ENCODE measurements at places on chromosomes 5 and 9. TPM values are rescaled to one million over a fixed set of nuclear protein-coding genes. Genes with fewer than 3 reads are reported as not detected.

DNA sequence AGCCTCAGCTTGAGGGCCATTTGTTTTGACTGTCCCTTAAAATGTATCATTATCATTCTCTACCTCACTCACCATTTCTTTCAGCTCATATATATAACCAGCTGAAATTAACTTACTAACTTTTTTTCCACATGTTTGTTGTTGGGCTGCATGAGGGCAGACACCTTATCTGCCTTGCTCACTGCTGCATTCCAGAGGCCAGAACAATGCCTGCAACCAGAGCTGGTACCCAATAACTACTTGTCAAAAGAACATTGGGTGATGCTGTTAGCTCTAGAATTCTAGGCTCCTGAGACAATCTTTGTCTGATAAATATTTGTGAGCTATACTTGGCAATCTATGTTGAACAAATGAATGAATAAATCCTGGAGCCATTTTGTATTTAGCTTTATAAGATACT lies 68.3 kb downstream of the HTR4 start:
- no peak for DNase-seq

DNA sequence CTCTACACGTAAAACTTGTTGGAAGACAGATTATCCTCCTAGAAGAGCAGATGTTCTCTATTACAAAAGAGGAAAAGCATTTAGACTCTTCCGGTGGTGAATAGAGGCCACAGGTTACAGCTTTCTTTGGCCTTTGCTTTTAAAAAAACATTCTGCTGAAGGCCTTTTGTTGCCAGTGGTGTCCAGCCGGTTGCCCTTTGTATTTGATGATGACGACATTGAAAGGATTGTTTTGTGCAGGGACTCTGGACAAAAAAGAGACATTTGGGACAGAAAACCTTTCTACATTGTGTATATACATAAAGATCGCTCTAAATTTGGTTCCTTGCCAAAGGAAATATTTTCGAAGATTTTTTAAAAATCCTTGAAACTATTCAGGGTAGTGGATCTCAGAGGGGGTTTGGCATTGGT lies 180.3 kb downstream of the C9orf152 start:
- DNase-seq = no peak

DNA sequence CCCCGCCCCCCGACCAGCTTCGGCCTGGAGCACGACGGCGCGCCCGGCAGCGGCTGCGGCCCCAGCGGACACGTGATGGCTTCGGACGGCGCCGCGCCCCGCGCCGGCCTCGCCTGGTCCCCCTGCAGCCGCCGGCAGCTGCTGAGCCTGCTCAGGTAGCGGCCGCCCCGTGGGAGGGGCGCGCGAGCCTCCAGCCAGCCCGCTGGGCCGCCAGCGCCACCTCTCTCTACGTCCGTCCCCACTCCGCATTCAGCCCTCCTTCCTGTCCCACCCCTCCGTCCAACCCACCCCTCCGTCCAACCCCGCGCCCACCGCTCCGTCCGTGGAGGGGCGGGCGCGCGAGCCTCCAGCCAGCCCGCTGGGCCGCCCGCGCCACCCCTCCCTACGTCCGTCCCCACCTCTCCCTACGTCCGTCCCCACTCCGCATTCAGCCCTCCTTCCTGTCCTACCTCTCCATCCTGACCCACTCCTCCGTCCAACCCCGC lies 6.5 kb downstream of the ADAMTS13 start:
- DNase-seq = peak; percentile 58

DNA sequence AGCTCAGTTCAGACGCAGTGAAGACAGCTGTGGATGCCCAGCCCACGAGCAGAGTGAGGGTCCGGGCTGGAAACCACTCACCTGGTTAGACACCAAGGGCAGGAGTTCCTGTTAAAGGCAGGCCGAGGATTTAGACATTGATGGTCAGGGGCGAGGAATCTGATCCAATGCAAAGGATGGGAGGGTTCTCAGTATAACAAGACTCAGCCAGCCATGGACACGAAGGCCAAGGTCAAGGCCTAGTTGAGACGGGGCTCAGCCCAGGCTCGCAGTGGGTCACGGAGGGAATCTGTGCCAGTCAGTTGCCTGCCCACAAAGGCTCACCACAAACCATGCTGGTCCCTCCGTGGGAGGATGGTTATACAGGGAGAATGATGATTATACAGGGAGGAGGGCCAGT lies 63.3 kb upstream of the FCN1 start:
- DNase-seq = no peak

- no peak for DNase-seq
These were observed 61.7 kb upstream of the TAF11L2 start for GRCh38 chr5:17436350-17436749.

- no peak for DNase-seq
These were observed 544 bp downstream of the ADAMTS6 start for GRCh38 chr5:65481171-65481581.

The QRFP gene
- not detected for total RNA-seq

The PAPPA gene
- total RNA-seq = 10.5 TPM

The MYORG gene
- total RNA-seq = 4.6 TPM

The CBY3 gene
- total RNA-seq = not detected
